ENCODE measurements at places on chromosomes 12 and 14.

- DNase-seq, result no peak
Measured at GRCh38 chr14:63435838-63436237, 107.3 kb downstream of the PPP2R5E start.

- no peak for DNase-seq
Measured at GRCh38 chr12:974271-974862, 16.7 kb upstream of the ERC1 start.

DNA sequence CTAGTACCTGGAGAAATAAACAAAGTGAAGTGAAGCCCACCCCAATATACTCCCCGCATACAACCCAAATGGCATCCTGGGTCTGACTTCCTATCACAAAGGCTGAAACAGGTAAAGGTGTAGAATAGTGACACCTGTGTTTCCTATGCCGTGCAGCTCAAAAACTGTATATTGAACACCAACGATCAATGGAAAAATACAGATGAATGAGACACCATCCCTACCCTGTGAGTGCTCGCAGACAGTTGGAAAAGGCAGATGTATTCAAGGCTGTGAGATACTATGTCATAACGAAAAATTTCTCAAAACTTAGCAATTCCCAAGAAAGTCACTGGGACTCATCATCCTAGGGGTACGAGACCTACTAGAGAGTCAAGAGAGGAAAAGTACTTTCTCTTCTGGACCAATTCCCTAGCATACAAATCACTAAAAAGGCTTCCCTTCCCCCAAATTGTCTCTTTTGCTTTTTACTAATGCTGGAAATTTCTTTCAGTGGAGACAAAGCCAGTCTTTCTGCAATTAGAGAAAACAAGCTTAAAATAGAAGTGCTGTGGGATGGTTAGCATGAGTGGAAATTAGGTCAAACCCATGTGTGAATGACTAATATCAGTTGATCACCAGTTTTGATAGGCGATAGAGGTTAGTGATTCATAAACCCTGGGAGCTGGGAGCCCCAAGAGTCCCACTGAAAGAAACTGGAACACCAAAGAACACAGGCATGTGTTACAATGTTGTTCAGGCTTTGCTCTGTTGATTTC is 249.7 kb downstream of the SPTSSA start:
- DNase-seq, result peak; percentile 68

- no peak for DNase-seq
Measured at GRCh38 chr12:40768125-40768864, 76.1 kb downstream of the CNTN1 start.

- peak; percentile 54 for DNase-seq
Measured at GRCh38 chr12:54701940-54702592, 53.9 kb upstream of the DCD start.

DNA sequence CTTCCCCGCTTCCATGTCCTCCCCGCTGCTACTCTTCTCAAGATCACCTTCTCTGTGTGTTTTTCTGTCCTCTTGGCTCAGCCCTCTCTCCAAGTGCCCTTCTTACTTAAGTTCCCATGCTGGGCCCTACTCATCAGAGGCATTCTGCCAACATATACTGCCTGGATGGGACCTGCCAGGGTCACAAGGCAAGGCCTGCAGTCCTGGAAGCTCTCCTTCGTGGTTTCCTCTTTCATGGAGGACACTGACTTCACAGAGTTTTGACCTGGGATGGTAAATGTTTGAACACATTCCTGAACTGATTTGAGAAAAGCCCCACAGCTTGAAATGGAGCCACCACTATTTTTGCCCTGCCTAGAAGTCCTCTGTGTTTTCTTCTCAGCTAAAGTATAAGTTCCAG is 140.9 kb downstream of the TMEM30B start:
- no peak for DNase-seq

DNA sequence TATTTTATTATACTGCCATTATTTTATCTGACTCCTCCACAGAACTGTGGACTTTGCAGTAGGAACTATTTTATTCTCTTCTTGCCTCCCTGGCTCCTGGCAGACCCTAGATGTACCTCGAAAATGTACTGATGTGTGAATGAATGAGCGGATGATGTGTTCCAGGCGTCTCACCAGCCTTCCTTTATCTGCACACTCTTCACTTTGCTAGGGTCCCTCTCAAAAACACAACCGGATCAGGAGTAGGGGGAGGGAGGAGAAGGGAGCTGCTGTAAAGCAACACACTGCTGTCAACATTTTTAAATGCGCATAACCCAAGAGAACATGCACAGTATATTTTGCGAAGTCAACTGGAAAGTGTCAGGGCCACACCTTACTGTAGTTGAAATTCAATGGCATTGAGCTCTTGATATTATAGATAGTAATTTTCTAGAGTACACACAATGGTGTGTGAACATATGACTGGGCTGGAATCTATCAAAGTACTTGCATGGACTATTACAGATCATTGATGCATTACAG is 36.3 kb downstream of the SRGAP1 start:
- DNase-seq, result no peak

- DNase-seq, result no peak
Measured at GRCh38 chr12:67545298-67545697, 103.2 kb upstream of the DYRK2 start.

GRCh38 chr12:100127766-100128511 is 14.7 kb downstream of the BLTP3B start:
- DNase-seq, result no peak

DNA sequence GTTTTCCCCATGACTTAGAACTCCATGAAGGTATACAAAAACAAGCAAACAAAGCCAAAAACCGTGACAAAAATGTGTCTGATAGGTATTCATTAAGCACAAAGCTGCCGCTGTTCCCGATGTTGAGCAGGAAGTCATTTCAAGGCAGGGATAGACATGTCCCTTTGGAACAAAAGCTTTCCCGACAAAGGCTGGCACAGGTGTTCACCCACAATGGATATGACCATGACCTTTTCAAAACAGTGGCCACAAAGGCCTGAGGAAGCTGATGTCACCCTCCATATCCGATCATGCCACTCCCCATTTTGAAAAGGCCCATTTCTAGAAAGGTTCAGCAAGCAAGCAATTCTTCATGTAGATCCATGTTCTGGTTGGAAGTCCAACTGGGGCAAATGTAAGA is 279.1 kb downstream of the BTG1 start:
- no peak for DNase-seq

GRCh38 chr12:30878024-30878423 is 48.5 kb upstream of the TSPAN11 start:
- no peak for DNase-seq

- peak; percentile 78 for DNase-seq
Measured at GRCh38 chr14:60094306-60094897, 2.7 kb downstream of the PCNX4 start.

DNA sequence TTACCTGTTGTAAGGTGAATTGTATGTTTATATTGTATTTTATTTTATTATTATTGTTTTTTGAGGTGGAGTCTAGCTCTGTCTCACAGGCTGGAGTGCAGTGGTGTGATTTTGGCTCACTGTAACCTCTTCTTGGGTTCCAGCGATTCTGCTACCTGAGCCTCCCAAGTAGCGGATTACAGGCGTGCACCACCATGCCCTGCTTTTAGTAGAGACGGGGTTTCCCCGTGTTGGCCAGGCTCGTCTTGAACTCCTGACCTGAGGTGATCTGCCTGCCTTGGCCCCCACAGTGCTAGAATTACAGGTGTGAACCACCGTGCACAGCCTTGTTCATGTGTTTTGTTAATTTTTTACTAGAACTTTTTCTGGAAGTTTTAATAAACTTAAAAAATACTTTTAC is 3.8 kb downstream of the ATF7IP start:
- DNase-seq, result no peak

- DNase-seq, result no peak
Measured at GRCh38 chr14:60278350-60278749, 29.3 kb downstream of the PPM1A start.
